Retinal pigment epithelial cell (primary cell): ENCODE measurements at places on chromosomes 6 and 20.

- DNase-seq = no peak
Measured at GRCh38 chr6:96570053-96570452, 7.1 kb downstream of the FHL5 start.

GRCh38 chr6:20790032-20790791, 256.0 kb downstream of the CDKAL1 start:
- DNase-seq = no peak

- DNase-seq = peak; percentile 6
Measured at GRCh38 chr6:9933677-9934076, 481.2 kb downstream of the TFAP2A start.

DNA sequence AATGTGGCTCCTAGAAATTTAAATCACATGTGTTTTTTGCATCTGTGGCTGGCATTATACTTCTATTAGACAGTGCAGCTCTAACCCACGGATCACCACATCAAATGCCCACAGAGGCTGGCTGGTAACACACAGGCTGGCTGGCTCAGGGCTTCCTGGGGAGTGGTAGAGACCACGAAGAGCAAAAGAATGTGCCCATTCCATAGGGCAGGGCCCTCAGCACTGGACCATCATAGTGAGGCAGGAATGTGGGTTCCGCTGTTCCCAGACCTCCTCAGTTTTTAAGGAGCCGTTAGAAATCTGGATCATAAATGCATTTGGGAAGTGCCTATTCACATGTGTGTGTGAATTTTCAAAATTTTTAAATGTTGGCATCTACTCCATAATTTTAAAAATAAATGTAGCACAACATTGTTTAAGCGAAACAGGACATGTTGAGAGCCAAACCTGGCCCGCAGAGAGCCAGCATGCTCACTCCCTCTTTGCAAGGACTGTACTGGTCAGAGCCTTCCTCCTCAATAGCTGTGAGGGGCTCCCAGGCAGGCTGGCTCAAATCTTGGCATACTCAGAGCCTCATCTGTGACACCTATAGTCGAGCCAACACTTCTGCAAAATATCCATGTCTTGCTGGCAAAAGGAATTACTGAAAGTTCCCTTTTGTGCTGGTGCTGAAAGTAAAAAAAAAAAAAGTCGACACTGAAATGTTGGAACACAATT, 190.5 kb downstream of the FNDC1 start:
- no peak for DNase-seq

DNA sequence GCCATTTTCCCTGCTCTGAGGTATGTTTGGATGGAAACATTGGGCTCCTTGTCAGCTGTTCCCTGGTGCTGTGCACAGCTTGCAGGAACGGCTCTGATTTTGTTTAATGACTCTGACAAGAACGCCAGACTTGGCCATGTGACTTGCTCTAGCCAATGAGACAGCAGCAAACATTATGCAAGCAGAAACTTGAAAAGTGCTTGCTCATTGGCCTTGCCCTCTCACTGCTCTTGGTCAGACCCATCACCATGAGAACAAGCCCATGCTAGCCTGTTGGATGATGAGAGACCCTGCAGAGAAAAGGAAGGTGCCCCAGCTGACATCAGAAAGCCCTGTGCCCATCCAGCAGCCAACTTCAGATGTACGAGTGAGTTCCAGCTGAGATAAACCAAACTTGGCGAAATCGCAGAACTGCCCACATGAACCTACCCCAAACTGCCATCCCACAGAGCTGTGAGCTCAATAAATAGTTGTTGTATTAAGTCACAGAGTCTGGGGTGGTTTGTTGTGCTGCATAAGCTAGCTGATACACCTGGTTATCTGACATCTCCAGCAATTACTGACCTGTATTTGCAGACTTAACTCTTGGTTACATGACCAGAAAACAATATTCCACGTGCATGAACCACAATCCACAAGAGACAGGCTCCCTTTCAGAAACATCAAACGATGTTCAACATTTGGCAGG, 96.9 kb downstream of the JPH2 start:
- DNase-seq = no peak

DNA sequence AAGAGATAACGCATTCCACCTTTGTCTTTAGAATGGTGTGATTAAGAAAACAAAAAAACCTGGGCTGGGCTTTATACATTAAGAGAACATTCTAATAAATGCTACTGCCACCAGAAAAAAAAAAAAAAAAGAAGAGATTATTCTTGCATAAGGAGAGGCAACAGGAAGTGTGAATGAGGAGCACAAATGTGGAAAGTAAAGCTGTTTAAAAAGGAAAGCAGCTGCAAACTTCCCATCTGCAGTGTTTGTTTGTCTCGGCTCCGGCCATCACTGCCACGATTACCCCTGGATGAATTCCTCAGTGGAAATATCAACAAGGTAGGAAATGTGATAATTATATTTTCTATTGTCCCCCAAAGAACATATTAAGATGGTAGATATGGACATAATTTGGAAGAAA, 223.9 kb downstream of the PHF3 start:
- DNase-seq = no peak
